ENCODE measurements at places on chromosomes 1 and 21.

- DNase-seq, result no peak
These were observed 28.3 kb upstream of the PPM1J start for GRCh38 chr1:112743174-112744008.

- no peak for DNase-seq
These were observed 891.8 kb upstream of the NCAM2 start for GRCh38 chr21:20106368-20106767.

DNA sequence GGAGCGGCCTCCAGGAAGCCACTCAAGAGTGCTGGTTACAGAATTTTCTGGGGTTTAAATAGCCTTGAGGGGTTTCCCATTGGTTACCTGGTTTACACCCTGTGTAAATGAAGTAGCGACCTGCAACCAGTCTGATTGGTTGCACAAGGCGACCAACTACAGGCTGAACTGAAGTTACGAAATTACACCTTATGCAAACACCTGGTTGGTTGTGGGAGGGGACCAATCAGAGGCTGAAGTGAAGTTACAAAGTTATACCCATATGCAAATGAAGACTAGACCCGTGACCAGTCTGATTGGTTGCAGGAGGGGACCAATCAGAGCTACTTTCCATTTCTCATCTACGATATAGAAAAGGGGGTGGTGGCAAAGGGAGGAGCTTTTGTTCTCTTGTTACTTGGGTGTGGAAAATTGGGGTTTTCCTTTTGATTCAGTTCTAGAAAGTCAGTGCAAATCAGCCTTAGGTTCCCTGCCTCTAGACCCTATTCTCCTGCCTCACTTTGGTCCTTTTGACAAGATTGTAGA, 22.2 kb upstream of the C1orf174 start:
- DNase-seq, result no peak

GRCh38 chr1:16082283-16083038, 9.0 kb upstream of the FAM131C start:
- peak; percentile 50 for DNase-seq

DNA sequence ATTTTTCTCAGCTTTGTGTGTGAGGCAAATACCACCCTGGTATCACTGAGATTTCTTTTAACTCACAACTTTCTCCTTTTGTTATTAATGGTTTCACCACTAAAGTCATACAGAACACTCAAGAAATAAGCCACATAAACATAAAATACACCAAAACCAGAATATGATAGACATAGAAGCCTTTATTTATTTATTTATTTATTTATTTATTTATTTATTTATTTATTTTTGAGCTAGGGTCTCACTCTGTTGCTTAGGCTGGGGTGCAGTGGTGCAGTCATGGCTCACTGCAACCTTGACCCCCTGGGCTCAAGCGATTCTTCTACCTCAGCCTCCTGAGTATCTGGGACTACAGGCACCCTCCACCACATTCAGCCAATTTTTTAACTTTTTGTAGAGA, 12.5 kb downstream of the KRTAP8-1 start:
- no peak for DNase-seq

- no peak for DNase-seq
These were observed 22.6 kb downstream of the TTC4 start for GRCh38 chr1:54738244-54738643.

DNA sequence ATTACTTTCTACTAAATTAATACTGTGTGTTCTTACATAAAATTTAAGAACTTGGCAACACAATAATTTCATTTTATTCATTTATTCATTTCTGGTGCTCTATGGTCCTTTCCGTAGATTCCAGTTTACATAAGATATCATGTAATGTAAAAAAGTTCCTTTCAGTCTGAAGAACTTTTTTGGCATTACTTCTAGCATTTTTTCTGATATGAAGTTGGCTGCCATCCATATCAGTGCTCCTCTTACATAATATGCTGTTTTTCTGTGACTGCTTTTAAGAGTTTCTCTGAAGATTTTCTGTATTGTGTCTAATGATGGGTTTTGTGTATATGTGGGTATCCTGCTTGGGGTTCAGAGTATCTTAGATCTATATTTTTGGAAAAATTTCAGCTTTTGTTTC, 34.8 kb downstream of the LIN9 start:
- no peak for DNase-seq

DNA sequence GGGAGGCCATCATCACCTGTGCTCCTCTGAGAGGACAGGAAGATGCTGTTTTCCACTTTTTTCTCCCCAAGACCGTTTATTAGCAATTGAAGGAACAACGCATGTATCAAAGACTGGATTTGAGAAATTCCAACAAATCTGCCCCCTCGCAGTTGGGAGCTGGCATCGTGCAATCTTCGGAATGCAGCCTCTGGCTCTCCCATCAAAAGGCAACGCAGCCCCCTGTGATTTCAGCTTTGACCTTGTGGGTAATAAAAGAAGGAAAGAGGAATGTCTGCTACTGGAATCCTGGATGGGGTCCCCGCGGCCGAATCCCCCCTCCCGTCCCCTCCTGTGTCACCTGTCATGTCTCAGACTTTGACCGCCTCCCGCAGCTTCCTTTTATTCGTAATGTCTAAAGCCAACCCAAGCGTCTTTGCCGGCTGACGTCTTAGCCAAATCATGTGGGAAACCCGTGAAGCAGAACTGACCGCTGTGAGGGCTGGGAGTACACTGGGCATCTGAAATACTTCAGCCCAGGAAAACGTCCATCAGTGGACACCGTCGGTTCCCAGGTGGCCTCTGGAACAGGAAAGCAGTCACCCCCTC, 101.5 kb downstream of the WDR4 start:
- no peak for DNase-seq

DNA sequence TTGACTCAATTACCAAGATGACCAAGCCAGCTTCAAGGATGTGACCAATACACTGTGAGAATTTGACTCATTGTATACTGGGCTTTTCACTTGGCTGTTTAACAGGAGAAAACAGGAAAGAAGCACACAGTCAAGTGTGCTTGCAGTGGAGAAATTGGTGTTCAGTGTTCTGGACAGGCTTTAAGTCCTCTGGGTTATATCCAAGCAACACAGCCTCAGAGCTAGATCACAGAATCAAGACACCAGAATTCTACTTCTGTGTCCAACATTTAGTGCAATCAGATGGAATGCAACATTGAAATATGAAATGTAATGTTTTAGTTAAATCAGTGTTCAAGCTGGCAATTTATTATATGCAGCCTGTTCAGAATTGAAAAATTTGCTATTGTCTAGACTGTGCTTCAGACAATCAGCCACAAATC, 694.4 kb downstream of the LTN1 start:
- DNase-seq, result no peak

GRCh38 chr1:100296140-100296539, 30.1 kb downstream of the RTCA start:
- DNase-seq, result no peak

DNA sequence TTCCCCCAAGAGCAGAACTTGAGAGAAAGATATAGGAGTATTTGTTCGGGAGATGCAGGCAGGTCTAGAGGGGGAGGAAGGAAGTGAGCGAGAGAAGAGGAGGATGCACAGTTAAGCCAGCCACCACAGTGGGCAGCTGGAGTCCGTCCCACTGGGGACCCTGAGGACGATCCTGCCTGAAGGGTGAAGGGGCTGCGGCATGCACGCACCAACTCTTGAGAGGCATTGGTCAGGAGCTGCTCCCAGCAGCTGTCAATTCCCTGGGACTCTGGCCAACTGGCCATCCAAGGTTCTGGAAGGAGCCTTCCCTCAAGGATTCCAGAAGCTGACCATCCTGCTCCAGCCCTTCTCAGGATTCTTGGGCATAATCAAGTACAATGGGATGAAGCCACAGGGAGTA, 246.9 kb downstream of the MATN1 start:
- DNase-seq, result no peak

DNA sequence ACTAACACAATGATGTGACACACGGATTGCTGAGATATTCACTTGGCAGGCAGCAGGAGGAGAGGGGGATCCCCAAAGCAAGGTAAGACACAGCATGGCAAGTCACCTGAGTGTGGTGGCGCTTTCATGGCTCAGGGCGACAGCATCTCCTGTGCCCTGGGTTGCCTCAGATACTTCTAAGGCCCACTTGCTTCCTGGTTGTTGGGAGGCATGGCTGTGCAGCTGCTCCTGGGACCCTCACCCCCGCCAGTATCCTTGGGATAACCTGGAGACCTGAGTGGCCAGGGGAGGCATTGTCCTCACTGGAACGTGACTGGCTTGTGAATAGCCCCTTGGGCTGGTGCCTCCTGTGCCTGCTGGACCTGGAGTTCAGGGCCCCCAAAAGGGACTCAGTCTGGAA, 69.8 kb downstream of the STUM start:
- no peak for DNase-seq

GRCh38 chr1:186564582-186564981, 103.7 kb upstream of the PDC start:
- no peak for DNase-seq

DNA sequence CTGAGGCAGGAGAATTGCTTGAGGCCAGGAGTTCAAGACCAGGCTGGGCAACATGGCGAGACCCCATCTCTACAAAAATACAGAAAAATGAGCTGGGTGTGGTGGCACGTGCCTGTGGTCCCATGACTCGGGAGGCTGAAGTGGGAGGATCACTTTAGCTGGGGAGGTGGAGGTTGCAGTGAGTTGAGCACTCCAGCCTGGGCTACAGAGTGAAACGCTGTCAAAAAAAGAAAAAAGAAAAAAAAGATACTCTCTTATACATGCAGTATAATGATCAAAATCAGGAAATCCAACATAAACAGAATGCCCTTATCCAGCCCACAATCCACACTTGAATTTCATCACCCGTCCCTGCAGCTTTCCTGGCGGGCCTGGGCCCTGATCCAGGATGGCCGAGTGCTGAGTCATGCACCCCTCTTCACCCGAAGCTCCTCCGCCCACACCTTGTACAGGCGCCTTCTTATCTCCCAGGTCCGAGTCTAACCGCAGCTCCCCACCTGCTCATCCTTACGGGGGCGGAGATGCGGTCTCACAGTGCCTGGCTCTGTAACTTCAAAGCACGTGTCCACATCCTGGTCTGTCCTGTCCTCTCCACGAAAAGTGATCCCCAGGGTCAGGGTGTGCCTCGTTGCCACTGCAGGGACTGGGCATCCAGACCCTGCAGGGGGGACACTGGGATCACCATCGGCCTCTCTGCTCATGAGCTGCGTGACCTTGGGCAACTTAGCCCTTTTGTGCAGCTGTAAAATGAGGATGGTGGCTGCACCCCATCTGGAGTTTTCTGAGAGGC, 120.2 kb upstream of the SLC45A1 start:
- peak; percentile 88 for DNase-seq

GRCh38 chr1:21334214-21335087, 44.2 kb upstream of the ECE1 start:
- peak; percentile 94 for DNase-seq

- no peak for DNase-seq
These were observed 50.2 kb downstream of the ADARB1 start for GRCh38 chr21:45124596-45124995.

GRCh38 chr1:53542551-53542950, 83.4 kb downstream of the DMRTB1 start:
- no peak for DNase-seq

- no peak for DNase-seq
These were observed 13.9 kb downstream of the RAP1GAP start for GRCh38 chr1:21655259-21655658.

DNA sequence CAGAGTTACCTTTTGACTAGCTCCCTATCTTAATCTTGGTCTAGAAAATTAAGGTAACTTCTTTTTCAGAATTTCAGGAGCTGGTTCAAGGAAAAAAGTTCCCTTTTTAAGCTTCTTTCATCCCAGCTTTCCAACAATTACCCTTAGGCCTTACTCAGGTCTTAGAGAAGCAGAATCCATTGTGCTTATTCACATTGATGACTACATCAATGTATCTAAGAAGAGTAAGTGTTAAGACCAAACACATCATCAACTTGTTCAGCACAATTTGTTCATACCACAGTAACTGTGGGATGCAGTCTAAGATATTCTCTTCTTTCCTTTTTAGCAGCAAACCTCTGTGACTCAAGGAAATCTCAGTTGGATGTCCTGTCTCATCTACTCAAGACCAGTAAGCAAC, 4.1 kb downstream of the MRPL9 start:
- no peak for DNase-seq

GRCh38 chr1:180863158-180863775, 49.4 kb upstream of the KIAA1614 start:
- DNase-seq, result peak; percentile 70

GRCh38 chr1:235652364-235652763, 2.8 kb upstream of the GNG4 start:
- no peak for DNase-seq

GRCh38 chr1:86542631-86543030, 4.2 kb upstream of the CLCA4 start:
- DNase-seq, result peak; percentile 2

DNA sequence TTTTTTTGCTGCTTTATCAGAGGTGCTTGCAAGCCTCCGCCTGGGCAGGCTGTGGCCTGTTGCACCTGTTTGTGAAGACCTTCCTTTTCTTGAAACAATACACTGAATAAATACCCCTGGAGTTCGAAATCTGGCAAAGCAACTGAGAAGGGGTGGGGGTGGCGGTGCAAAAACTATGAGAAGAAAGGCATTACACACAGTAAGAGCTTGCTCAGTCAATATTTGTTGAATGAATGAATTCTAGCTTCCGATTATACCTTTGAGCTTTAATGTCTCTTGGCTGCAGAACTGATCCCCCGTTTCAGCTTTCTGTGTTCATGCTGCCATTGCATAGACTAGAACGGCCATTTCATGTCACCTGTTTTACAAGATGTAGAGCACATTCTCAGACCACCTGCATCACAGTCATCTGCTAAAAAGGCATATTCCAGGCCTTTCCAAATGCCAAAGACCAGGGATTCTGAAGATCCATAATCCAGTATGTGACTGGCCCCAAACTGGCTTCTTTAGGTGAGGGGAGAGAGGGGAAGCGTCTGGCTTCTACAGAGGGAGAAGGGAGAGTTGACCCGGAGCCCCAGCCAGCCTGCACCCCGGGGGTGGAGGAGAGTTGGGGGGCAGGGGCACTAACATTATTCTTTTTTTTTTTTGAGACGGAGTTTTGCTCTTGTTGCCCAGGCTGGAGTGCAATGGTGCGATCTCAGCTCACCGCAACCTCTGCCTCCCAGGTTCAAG, 111.5 kb downstream of the ETS2 start:
- no peak for DNase-seq

- DNase-seq, result no peak
These were observed 40.8 kb upstream of the C1orf174 start for GRCh38 chr1:3940754-3941345.

Measured in A172 (cell line).